ENCODE measurements at places on chromosomes 5 and 9.

DNA sequence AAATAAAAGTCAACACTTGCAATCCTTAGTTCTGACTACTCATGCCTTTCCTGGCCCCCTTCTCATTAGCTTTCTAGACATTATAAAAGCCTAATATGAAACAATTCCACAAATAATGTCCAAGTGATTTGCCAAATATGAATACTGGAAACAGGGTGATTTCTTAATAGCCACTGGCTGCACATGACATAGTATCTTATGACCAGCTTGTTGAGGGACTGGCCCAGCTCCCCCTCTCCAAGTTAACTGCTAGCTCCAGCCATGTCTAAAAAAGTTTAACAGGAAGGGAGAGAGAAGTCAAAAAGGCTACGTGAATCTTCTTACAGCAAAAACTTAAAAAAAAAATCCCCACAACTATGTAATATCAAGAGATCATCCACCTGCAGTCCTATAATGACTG is 1.5 kb downstream of the CERT1 start:
- DNase-seq: no peak

GRCh38 chr5:38556088-38556598 is 303 bp downstream of the LIFR start:
- peak; percentile 17 for DNase-seq

GRCh38 chr9:104658496-104659195 is 35.7 kb upstream of the OR13D1 start:
- DNase-seq: no peak

DNA sequence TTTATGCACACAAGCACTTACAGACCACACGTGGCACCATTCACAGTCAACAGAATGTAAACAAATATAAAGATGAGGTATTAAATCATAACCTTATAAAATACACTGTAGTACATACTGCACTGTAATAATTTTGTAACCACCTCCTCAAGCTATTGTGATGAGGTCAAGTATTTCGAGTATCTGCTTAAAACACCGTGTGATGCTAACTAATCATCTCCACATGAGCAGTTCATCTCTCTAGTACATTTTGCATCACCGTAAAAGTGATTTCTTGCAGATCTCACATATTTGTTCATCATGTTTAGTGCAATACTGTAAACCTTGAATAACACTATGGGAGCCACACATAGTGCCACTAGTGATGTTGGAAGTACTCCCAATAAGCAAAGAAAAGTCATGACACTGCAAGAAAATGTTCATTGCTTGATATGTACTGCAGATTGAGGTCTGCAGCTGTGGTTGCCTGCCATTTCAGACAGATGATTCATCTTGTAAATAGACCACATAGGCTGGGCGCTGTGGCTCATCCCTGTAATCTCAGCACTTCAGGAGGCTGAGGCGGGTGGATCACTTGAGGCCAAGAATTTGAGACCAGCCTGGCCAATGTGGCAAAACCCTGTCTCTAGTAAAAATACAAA is 44.3 kb downstream of the FOXB2 start:
- DNase-seq: peak; percentile 25

DNA sequence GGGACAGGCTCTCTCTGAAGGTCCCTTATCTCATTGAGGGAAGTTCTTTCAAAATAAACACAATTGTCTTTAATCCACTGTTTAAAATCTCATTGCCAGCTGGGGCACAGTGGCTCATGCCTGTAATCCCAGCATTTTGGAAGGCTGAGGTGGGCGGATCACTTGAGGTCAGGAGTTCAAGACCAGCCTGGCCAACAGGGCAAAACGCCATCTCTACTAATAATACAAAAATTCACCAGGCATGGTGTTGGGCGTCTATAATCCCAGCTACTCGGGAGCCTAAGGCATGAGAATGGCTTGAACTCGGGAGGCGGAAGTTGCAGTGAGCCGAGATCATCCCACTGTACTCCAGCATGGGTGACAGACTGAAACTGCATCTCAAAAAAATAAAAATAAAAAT is 8.3 kb upstream of the NDFIP1 start:
- no peak for DNase-seq

DNA sequence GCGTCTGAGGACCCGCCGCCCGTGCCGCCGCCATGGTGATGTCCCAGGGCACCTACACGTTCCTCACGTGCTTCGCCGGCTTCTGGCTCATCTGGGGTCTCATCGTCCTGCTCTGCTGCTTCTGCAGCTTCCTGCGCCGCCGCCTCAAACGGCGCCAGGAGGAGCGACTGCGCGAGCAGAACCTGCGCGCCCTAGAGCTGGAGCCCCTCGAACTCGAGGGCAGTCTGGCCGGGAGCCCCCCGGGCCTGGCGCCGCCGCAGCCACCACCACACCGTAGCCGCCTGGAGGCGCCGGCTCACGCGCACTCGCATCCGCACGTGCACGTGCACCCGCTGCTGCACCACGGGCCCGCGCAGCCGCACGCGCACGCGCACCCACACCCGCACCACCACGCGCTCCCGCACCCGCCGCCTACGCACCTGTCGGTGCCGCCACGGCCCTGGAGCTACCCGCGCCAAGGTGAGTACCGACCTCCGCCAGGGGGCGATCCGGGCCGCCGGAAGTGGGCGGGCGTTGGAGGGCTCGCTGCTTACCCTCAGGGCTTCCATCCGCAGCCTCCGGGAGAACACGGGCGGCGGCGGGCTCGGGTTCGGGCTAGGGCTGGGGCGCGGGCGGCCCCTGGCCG is 8.5 kb downstream of the PRR7 start:
- DNase-seq: no peak

- peak; percentile 97 for DNase-seq
Observed at GRCh38 chr5:179265514-179266290, 79.6 kb downstream of the ADAMTS2 start.

DNA sequence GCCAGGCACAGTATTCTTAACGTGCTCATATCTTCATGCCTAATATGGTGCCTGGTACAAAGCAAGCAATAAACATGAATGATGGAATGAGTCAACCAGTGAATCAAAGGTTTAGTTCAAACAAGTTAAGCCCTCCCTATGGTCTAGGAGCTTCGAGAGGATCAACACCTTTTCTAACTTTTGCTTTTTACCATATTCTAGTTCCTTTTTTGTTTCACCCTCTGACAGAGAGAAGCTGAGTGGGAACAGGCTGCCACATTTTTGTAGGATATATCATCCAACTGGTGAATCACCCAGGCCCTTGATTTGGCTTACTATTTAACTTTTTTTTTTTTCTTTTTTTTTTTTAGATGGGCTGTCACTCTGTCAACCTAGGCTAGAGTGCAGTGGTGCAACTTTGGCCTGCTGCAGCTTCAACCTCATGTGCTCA is 39.3 kb upstream of the TNC start:
- peak; percentile 77 for DNase-seq

DNA sequence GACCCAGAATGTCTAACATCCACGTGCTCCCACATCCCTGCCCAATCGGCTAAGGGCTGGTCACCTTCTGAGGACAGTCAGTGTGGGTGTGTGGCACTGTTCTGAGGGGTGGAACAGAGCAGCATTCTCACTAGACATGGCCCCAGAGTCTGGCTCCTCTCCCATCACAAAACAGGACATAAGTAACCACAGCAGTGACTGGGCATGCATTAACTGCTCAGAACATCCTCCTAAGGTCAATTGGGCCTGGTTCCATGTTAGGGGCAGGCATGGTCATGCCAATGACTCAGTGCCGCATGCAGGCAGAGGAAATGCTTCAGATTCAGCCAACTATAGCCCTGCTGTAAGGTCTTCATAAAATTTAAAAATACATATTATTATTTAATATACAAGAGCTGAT is 12.9 kb downstream of the MACROH2A1 start:
- DNase-seq: no peak

GRCh38 chr9:121449786-121450185 is 49.9 kb downstream of the GGTA1 start:
- DNase-seq: no peak

DNA sequence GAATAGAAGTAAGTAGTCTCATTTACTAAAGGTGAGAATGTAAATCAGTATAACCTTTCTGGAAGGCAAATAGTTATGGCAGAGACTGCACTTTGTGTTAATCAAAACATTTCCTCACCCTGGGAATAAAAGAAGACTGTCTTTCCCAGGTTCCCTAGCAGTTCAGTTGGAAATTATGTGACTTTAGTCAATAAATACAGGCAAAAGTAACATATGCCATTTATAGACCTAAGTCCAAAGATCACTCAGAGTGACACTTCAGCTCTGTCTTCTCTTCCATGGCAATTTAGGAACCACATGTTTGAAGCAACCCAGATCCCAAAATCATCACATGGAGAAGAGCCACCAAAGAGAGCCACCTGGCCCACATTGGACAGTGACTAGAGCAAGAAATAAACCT is 160.7 kb upstream of the SV2C start:
- DNase-seq: no peak

DNA sequence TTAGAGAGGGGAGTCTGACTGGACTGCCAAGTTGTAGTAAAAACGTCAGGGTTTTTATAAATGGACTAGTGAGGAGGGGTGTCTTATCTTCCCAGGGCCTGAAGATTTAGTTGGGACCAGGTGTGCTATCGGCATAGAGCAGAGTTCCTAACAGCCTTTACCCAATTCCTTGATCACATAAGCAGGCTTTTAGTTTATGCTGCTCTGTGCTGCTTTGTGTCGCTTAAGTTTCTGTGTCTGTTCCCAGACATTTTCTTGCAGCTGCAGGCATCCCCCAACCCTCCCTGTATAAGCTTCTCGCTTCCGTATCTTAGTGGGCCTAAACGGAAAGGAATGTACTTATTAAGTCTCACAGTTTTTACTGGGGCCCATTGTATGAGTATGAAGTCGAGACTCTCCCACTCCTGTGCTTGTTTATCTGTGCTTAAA is 2.6 kb upstream of the SMC5 start:
- peak; percentile 73 for DNase-seq

DNA sequence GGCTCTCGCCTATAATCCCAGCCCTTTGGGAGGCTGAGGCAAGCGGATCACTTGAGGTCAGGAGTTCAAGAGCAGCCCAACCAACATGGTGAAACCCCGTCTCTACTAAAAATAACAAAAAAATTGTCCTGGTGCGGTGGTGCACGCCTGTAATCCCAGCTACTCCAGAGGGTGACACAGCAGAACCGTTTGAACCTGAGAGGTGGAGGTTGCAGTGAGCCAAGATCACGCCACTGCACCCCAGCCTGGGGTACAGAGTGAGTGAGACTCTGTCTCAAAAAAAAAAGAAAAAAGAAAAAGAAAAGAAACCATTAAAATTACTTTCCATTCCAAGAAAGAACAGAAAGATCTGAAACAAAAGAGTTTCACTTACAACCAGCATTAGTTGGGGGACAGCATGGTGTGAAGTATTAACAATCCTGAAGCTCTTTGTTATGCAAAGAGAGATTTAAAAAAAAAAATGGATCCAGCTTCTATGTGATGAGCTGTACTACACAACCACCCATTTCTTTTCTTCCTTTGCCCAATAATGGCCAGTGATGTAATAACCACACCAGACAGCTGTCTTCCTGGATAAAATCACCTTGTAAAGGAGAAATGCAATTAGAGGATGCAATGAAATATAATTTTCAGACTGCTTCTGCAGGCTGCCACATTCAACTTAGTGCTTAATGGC is 76.9 kb downstream of the MED27 start:
- no peak for DNase-seq

- DNase-seq: no peak
Observed at GRCh38 chr5:142748568-142749249, 21.5 kb upstream of the ARHGAP26 start.

GRCh38 chr5:67815455-67816391 is 399.8 kb upstream of the PIK3R1 start:
- no peak for DNase-seq

DNA sequence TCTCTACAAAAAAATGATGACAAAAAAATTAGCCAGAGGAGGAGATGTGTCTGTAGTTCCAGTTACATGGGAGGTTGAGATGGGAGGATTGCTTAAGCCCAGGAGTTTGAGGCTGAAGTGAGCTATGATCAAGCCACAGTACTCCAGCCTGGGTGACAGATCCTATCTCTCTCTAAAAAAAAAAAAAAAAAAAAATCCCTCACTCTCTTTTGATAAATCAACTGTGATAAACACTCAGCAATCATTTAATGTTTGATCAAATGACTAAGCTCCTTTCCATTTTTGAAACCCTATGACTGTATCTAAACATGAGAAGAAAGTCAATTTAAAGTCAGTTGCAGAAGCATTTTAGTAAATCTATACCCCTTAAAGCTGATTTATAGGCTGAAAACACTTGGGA is 112.1 kb upstream of the IL6ST start:
- no peak for DNase-seq

DNA sequence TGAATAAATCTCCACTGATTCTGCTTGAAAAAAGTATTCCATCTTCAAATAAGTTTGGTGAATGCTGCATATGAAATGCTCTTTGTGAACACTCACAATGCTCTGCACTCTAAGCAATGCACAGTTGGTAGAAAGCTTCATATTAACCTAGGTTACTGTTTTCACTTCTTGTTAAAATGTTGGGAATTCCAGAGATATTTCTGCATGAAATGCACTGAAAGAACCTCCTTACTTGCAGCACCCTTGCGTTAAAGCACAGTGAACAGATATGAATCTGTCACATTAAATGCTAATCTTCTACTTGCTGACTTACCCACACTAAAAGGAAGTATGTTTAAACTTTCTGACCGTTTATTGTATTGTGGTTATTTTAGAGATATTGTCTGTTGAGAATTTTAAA is 584.1 kb upstream of the NUDT12 start:
- no peak for DNase-seq

DNA sequence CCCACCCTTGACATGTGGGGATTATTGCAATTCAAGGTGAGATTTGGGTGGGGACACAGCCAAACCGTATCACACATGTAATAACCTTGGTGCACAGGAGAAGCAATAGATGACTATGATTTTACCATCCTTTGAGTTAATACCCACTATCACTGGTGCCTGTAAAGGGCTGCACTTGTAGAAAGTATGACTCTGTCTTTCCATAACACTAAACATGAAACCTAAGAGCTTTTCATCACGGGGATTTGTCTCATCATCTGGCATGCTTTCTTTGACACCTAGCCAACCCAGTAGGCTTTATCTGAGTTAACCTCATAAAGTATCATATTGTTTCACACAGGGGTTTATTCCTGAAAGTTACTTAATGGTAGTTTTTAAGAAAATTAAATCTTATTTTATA is 188.9 kb upstream of the TNC start:
- DNase-seq: no peak

DNA sequence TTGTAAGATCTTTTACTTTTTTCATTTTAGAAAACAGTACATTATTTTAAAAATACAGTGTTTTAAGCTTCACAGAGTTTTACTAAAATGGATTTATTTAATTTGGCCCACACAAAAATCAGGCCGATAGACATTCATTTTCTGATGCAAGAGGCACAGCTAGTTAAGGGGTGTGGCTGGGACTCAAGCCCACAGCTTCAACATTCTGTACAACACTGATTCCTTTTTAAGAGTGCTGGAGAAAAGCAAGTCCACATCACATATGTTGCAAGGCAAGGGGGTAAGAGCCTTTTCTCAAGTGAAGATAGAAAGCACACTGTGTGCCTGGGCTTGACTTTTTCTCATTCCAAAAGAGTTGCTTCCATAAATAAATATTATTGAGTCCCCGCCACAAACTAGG is 195.9 kb downstream of the RFK start:
- DNase-seq: no peak

- DNase-seq: no peak
Observed at GRCh38 chr9:89528131-89528530, 30.2 kb upstream of the SEMA4D start.
